ENCODE measurements at places on chromosomes 4 and X. TPM values are rescaled to one million over a fixed set of nuclear protein-coding genes. Genes with fewer than 3 reads are reported as not detected.

- peaks cover 18% of the 10 kb centered on the region for H3K36me3 ChIP-seq
- peaks cover 5% of the 10 kb centered on the region for H3K4me1 ChIP-seq
- peak overlapping the region; percentile 90 for H3K27ac ChIP-seq
- peak overlapping the region; percentile 93 for H3K4me3 ChIP-seq
- DNase-seq, result no peak
Measured at GRCh38 chr4:119299260-119299671, 22.7 kb downstream of the FABP2 start.

DNA sequence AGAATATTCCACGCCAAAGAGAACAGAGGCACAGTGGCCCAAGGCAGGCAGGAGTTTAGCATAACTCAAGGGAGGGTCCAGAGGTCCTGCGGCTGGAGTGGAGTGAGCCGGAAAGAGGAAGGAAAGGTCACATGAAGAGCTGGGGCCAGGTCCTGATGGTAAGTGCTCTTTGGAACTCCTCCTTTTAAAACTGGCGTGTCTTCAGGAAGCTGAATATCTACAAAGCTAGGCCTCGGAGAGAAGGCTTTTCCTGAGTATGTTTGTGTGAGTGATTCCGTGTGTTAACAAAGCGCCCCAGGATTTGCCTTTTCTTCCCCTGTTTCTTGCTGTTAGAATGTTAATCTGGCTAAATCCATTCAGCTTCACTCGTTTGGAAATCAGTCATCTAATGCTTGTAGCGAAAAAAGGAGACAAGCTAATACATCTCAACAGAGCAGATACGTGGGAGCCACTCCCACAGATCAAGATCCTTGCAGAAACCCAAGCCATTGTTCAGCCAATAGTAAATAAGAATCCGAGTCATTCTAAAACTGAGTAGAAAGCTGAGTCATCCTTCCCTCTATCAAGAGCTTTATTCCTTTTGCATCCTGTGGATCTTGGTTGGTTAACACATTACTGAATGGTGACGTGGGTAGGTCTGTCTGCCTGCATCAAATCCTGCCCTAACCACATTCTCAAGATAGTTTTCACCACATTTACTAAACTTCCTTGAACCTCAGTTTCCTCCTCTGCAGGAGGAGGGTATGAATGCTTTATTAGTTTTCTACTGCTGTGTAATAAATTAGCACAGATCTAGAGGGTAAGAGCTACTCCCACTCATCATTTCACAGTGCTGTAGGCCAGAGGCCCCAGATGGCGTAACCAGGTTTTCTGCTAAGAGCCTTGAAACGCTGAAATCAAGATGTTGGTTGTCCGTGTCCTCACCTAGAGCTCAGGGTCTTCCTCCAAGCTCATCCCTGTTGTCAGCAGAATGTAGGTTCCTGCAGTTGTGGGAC, 43.2 kb upstream of the RBM47 start:
- no peaks in the 10 kb centered on the region for H3K27me3 ChIP-seq
- no peak overlapping the region for H3K4me3 ChIP-seq
- DNase-seq, result peak; percentile 4
- H3K27ac ChIP-seq, result no peak overlapping the region
- peaks cover 16% of the 10 kb centered on the region for H3K4me1 ChIP-seq

DNA sequence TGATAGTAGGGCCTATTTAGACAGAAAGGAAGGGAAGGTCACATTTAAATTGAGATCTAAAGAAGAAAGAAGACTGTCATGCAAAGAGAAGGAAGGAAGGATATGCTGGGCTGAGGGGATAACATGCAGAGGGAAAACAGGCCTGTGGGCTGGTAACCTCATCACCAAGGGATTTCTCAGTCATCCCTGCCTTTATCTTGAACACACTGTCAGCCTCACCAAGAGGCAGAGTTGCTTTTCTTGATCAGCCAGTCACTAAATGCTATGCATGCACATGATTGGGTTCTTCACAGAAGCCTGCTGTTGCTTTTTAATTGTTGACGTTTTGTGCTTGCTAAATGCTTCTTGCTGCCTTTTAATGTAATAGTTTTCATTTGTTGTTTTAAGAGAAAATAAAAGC, 113.0 kb downstream of the ARHGAP24 start:
- H3K4me3 ChIP-seq, result no peak overlapping the region
- no peak overlapping the region for H3K27ac ChIP-seq
- no peaks in the 10 kb centered on the region for H3K36me3 ChIP-seq
- DNase-seq, result no peak
- H3K27me3 ChIP-seq, result no peaks in the 10 kb centered on the region
- no peaks in the 10 kb centered on the region for H3K4me1 ChIP-seq

NAT8L gene
- total RNA-seq, result not detected

IQCM gene
- not detected for total RNA-seq

DNA sequence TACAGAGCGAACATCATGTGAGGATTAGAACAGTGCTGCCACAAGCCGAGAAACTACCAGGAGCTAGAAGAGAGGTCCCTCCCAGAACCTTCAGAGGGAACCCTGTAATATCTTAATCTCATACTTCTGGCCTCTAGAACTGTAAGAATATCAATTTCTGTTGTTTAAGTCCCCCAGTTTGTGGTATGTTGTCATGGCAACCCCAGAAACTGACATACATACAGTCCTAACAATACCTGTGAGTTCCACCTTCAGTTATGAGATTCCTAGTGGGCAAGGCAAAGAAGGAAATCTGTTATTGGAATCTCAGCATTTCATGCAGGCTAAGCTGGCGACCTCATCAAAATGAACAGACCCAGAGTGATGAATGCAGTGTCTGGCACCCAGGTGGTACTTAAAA, 42.5 kb downstream of the ZBTB49 start:
- DNase-seq, result no peak
- no peaks in the 10 kb centered on the region for H3K36me3 ChIP-seq
- no peaks in the 10 kb centered on the region for H3K4me1 ChIP-seq
- no peaks in the 10 kb centered on the region for H3K27me3 ChIP-seq
- H3K4me3 ChIP-seq, result no peak overlapping the region
- no peak overlapping the region for H3K27ac ChIP-seq

GPRASP3 gene
- 2.7 TPM for total RNA-seq

KIF4A gene
- not detected for total RNA-seq

DNA sequence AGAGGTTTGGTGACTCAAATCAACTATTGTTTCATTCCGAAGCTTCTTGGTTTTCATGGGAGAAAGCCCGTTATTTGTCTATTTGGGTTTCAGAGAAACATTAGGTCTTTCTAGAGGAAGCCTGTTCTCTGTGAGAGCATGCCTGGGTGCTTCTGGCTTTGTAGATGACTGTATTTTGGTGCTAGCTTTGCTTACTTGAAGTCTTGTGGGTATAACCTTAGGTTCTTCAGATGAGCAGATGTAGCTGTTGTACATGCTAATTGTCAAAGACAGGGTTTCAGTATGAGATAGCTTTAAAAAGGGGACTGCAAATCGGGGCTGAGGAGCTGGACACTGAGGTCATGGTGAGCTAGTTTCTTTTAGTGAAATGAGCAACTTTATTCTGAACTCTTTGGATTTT, 7.9 kb upstream of the STOX2 start:
- DNase-seq, result no peak
- no peak overlapping the region for H3K27ac ChIP-seq
- H3K4me3 ChIP-seq, result no peak overlapping the region
- no peaks in the 10 kb centered on the region for H3K27me3 ChIP-seq

SPP1 gene
- not detected for total RNA-seq

- H3K4me3 ChIP-seq, result no peak overlapping the region
- H3K36me3 ChIP-seq, result no peaks in the 10 kb centered on the region
- no peak for DNase-seq
- H3K27me3 ChIP-seq, result no peaks in the 10 kb centered on the region
Measured at GRCh38 chr4:181225616-181226261, 1017.5 kb upstream of the TENM3 start.

- no peaks in the 10 kb centered on the region for H3K4me1 ChIP-seq
- H3K4me3 ChIP-seq, result no peak overlapping the region
- no peak for DNase-seq
- no peak overlapping the region for H3K27ac ChIP-seq
- H3K36me3 ChIP-seq, result no peaks in the 10 kb centered on the region
Measured at GRCh38 chrX:53438832-53439230, 4.7 kb upstream of the HSD17B10 start.

GRCh38 chrX:40273356-40274050, 175.7 kb upstream of the BCOR start:
- H3K27ac ChIP-seq, result no peak overlapping the region
- no peak overlapping the region for H3K4me3 ChIP-seq
- no peak for DNase-seq
- no peaks in the 10 kb centered on the region for H3K4me1 ChIP-seq
- H3K36me3 ChIP-seq, result no peaks in the 10 kb centered on the region

AFM gene
- total RNA-seq, result not detected

DNA sequence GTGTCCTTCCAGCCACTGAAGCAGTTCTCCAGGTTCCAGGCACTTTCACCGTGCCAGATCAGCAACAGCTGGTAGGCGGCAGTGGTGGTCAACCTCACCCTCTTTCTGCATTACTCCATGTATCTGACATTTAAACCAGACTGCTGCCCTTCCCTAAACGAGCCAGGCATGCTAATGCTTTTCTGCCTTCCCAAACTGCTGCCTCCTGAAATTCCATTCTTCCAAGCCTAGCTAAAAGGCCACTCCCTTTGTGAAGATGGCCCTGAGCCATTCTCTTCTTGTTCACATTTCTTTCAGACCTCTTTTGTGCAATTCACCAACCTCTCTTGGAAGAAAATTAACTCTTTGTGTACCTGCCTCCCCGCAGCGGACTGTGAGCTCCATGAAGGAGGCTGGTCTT, 73.7 kb downstream of the CHST7 start:
- H3K27ac ChIP-seq, result no peak overlapping the region
- no peaks in the 10 kb centered on the region for H3K36me3 ChIP-seq
- H3K4me1 ChIP-seq, result no peaks in the 10 kb centered on the region
- no peaks in the 10 kb centered on the region for H3K27me3 ChIP-seq
- H3K4me3 ChIP-seq, result no peak overlapping the region

DNA sequence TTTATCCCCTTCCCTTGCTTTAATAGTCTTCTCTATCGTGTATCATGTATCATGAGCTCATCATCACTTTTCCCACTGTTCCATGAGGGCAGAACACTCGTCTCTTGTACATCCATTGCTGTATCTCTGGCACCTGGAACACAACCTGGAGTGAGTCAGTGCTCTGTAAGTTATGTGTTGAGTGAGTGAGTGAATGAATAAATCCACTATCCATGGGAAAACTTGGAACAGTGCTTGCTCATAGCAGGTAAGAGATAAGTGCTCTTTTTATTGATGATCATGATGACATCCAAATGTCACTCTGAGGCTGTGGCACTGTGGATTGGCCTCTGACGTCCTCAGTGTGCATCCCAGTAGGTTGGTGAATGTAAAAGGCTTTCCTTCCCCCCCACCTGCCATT, 4.3 kb downstream of the FGFBP1 start:
- H3K27ac ChIP-seq, result no peak overlapping the region
- no peak overlapping the region for H3K4me3 ChIP-seq
- no peaks in the 10 kb centered on the region for H3K27me3 ChIP-seq
- H3K36me3 ChIP-seq, result no peaks in the 10 kb centered on the region
- DNase-seq, result no peak
- no peaks in the 10 kb centered on the region for H3K4me1 ChIP-seq

STAP1 gene
- total RNA-seq, result 41.2 TPM

DNA sequence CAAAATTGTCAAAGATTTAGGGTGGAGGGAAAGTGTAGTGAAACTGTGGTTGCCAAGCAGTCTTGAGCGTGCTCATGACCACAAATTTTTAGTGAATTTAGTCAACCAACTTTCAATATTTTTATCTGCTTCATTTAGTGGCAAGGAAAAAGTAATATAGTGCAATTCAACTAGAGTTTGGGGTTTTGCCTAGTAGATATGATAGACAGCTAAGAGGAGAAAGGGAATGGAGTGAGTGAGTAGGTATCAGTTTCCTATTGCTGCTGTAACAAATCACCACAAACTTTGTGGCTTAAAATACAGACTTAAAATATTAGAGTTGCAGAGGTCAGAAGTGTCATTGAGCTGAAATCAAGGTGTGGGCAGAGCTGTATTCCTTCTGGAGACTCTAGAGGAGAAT, 3.7 kb upstream of the CT47C1 start:
- no peak for DNase-seq
- H3K4me3 ChIP-seq, result no peak overlapping the region
- H3K36me3 ChIP-seq, result no peaks in the 10 kb centered on the region
- H3K4me1 ChIP-seq, result no peaks in the 10 kb centered on the region
- H3K27ac ChIP-seq, result no peak overlapping the region

GRCh38 chrX:45956191-45956870, 588.9 kb downstream of the ZNF674 start:
- no peak overlapping the region for H3K4me3 ChIP-seq
- no peaks in the 10 kb centered on the region for H3K27me3 ChIP-seq
- H3K4me1 ChIP-seq, result no peaks in the 10 kb centered on the region
- H3K36me3 ChIP-seq, result no peaks in the 10 kb centered on the region
- no peak overlapping the region for H3K27ac ChIP-seq

- no peak overlapping the region for H3K27ac ChIP-seq
- H3K27me3 ChIP-seq, result no peaks in the 10 kb centered on the region
- no peak for DNase-seq
- H3K4me3 ChIP-seq, result peak overlapping the region; percentile 79
- no peaks in the 10 kb centered on the region for H3K36me3 ChIP-seq
- no peaks in the 10 kb centered on the region for H3K4me1 ChIP-seq
Measured at GRCh38 chrX:70434914-70435586, 9.6 kb upstream of the DLG3 start.

DNA sequence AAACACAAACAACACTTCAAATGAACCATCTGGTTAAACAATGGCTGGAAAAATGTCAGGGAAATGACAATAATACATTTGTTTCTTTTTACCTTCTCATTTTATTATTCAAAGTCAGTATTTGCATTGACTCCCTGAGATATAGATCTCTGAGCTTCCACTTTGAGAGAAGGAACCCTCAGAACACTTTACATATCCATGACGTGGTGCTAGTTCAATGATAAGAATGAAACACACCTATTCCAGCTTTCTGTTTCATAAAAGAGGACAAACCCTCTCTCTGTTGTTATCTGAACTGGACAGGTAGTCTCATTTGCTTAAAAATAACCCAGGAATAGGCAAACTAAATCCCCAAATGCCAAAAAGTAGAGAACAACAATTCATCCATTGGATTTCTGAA, 65.3 kb upstream of the CCSER1 start:
- DNase-seq, result no peak
- H3K36me3 ChIP-seq, result no peaks in the 10 kb centered on the region
- H3K27me3 ChIP-seq, result no peaks in the 10 kb centered on the region
- no peak overlapping the region for H3K4me3 ChIP-seq

DNA sequence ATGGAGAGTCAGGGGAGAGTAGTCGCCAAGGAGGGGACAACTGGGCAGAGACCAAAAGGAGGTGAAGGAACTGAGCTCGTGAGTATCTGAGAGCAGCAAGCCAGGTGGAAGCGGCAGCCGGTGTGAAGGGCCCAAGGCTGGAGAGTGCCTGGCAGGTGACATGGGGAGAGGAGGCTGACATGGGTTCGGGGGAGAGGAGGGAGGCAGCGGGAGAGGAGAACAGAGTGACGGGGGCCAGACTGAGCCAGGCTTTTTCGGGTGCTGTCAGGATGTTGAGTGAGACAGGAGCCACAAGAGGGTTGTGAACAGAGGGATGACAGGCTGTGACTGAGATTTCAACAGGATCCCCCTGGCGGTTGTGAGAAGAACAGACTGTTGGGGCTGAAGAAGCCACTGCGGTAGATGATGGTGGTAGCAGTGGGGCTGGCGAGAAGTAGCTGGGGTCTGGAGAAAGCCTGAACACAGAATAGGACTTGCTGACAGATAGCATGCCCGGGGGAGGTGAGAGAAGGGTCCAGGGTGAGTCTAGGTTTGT, 5.7 kb downstream of the ELK1 start:
- peaks cover 22% of the 10 kb centered on the region for H3K4me1 ChIP-seq
- H3K27me3 ChIP-seq, result no peaks in the 10 kb centered on the region
- no peak for DNase-seq
- H3K27ac ChIP-seq, result peak overlapping the region; percentile 21
- no peak overlapping the region for H3K4me3 ChIP-seq

TAF7L gene
- total RNA-seq, result not detected
